Stimulated activated CD4-positive, alpha-beta T cell treated with anti-CD3 and anti-CD28 coated beads, TNF-alpha, amount 100 ng/mL, for 4 hours (primary cell): ENCODE measurements at places on chromosomes 5 and 9.

DNA sequence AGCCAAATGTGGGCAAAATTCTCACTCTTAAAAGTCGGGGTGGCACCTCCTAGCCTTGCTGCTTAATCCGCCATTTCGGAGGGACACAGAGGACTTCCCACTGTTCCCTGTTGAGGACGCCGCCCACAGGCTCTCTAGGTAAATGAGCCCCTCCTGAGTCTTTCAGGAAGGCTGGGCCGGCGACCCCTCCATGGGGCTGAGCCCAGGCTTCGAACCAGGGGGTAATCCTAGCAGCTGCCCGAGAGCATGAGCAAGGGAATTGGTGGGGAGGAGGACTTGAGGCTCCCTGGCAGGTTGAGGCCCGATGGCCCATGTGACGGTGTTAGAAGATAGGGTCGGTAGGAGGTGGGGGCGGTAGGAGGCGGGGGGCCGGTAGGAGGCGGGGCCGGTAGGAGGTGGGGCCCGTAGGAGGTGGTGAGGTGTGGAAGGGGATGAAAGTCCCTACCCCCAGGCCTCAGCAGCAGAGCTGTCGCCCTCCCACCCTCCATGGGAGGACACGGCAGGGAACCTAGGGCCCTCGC, 17.1 kb downstream of the SLC12A7 start:
- no peak for DNase-seq

- DNase-seq: no peak
Observed at GRCh38 chr5:65482296-65482735, 596 bp upstream of the ADAMTS6 start.

DNA sequence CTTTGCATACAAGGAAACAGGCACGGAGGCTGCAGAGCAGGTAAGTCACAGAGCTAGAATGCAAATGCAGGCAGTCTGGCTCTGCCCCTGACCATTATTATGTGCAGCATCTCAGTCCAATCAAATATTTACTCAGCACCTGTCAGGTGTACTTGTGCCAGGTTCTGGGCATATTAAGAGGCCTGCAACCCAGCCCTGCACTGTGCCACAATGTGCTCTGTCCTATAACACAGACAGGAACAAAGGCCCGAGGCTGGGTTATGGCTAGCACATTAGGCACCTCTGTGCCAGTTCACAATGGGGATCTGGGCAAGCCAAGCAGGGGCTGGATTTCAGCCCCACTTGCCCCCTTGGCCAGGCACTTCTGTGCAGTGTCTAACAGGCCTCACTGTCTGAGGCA, 14.0 kb downstream of the ARL15 start:
- no peak for DNase-seq

GRCh38 chr5:132469380-132470009, 21.1 kb downstream of the IRF1 start:
- no peak for DNase-seq

DNA sequence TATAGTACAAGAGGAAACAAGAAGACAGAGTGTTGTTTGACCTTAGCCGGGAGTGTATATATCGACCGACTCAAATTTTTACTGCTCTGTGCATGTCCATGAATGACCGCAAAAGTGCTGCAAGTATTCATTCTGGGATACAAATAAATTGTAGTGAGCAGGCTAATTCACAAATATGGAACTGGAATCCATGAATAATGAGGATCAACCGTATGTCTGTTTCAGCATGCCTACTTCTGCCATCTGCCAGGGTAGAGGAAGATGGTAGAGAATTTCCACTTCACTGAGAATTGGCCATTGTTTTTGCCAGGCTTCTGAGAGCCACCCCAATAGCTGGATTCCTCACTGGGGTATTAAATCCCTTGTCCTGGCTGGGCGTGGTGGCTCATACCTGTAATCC, 8.5 kb upstream of the RALGPS1 start:
- DNase-seq: no peak

GRCh38 chr5:119896826-119897536, 267.6 kb downstream of the FAM170A start:
- DNase-seq: no peak

DNA sequence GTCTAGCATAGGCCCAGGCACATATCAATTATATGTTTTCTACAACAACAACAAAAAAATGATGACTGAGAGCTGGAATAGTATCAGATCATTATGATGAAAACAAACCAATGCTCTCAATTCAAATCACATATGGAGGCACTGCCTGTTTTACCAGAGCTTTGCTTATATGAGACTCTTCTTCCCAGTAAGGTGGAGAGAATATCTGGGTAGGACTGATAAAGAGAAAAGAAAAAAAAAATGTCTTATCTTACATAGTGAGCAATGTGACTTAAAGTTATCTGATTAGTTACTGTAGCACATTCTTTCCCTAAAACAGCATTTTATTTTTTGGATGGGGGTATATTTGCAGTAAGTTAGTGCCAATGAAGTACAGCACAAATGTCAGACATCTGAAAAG, 154.8 kb downstream of the RAB3C start:
- no peak for DNase-seq

DNA sequence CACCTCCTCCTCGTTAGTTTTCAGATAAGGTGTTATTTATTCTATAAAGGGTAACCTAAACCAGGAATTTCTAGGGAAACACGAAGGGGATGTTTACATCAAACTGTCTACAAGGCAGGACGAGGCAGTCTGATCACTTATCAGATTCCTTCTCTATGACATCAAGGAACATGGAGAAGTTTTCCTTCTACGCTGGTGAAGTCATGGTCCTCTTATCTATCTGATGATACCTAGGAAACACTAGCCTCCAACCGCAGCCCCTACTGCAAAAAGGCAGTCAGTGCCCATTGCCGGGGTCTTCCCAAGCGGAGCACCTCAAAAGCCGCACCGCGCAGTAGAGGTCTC, 1.5 kb downstream of the MPDZ start:
- DNase-seq: no peak

DNA sequence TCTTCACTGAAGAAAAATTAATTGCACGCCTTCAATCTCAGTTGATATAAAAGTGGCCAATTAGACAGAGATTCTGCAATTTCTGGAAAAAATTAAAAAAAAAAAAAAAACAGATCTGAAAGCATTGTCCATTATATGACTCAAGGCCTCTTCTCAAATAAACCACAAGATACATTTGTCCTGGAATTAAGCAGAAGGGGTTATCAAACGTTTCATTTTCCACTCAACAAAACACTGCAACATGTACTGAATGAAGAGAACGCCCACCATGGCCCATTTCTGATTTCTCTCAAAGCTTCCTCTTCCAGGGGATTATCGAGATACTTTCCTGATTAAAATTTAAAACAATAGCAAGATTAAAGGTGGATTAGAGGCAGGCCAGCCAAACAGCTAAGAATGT, 5.8 kb upstream of the PAPPA start:
- DNase-seq: no peak

GRCh38 chr9:125568621-125569020, 138.4 kb downstream of the MAPKAP1 start:
- DNase-seq: no peak

DNA sequence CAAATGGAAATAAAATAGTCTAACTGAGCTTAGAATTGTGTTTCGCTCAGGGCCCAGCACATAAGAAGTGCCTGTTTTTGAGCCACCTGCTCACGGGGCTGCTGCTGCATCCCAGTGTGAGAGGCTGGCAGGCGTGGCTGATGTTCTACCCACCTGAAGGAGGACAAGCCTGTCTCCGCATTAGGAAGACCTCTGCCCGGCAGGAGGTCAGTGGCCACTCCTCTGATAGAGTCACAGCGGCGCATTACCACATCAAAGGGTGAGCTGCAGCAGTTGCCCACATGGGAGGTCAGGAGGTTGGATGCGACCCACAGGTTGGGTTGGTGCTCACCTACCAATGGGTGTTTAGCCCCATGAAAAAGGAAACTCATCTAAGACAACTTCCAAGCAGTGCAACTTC, 3.7 kb upstream of the SLC6A7 start:
- DNase-seq: no peak

- DNase-seq: no peak
Observed at GRCh38 chr9:99244344-99245260, 22.5 kb downstream of the SEC61B start.

- DNase-seq: no peak
Observed at GRCh38 chr5:123436201-123436600, 13.0 kb upstream of the CEP120 start.

- DNase-seq: no peak
Observed at GRCh38 chr5:68272289-68272688, 56.7 kb downstream of the PIK3R1 start.

DNA sequence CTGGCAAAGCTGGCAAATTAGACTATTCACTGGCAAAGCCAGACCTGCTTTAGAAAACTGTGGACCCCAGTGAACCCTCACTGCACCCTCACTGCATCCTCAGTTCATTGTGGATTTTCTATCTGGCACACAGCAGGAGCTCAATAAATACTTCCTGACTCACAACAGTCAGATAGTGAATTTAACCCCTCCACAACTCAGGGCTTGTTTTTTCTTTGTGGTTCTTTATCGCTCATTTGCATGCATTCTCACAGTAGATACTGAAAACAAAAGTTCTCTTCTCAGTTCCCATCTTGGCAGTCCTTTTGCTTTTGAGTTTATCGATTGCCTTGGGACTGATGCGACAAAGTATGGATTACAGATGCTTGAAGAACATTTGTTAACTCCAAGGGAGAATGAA, 99.8 kb downstream of the ACTL7B start:
- DNase-seq: no peak
